ENCODE measurements at places on chromosomes 2 and 18. TPM values are rescaled to one million over a fixed set of nuclear protein-coding genes. Genes with fewer than 3 reads are reported as not detected.

DNA sequence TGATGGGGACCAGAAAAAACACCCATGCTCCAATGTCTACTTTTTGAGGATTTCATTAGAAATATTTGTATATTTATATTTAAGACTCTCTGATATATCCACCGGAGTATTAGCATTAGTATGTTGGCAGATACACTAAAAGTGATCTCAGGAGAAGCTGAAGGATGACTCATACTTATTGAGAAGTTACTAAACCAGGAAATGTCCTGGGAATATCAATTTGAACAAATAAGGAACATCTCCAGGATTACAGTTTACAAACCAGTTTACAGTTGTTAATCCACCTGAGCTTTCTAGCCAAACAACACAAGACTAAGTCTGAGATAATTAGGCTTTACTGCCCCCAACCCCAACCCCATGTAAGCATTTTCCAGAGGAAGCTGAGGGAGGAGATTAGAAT, 16.1 kb upstream of the DPP4 start:
- no peak overlapping the region for H3K27ac ChIP-seq
- H3K4me3 ChIP-seq, result no peak overlapping the region
- H3K36me3 ChIP-seq, result no peaks in the 10 kb centered on the region
- no peak for DNase-seq

DNA sequence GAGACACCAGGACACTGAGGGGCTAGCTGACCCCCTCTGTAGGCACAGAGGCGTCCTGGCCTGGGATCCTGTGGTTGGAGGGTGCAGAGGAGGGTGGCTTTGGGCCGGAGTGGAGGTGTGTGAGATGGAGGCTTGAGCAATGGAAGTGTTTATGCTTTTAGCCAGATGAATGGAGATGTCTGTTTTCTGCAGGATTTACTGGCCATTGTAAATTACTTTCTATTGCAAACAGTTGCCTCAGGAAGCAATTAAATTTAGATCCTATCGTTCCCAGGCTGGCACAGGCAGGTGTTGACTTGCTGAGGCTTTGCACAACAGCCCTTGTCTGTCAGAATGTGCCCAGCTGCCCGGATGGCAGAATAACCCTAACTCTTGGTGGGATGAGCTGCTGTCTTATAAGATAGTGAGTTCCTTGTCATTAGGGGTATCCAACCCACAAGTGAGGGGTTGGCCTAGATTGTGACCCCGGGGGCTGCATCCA, 1.8 kb upstream of the ARID5A start:
- H3K4me1 ChIP-seq, result peaks cover 43% of the 10 kb centered on the region
- H3K36me3 ChIP-seq, result no peaks in the 10 kb centered on the region
- no peak for DNase-seq
- H3K27ac ChIP-seq, result peak overlapping the region; percentile 79
- H3K27me3 ChIP-seq, result no peaks in the 10 kb centered on the region

DNA sequence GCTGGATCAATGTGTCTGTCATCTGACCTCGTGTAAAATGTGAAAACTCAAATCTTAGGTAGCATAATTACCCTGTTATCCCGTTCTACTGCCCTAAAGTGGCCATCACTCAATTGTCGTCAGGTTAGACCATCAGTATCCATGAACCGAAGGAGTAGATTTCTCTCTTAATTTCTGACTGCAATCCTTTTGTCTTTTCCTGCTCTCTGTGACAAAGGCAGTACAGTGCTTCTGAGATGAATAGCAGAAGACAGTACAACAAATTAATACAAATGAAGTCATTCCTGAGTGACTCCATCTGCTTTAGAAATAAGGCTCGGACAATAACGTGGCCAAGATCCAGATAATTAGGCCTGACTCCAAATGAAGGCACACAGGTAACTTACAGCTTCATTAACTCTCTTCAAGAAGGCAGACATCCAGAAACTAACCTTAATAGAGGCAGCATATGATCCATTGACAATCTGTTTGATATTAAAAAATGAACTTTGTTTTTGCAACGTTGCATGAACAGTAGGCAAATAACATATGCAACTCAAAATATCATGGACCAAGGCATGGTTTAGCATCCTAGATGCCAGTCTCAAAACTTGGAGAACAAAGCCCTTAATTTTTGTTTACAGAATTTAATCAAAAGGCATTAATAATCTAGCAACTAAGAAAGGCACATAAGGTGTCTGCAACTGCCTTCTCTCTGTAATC, 96.7 kb upstream of the CDH20 start:
- no peaks in the 10 kb centered on the region for H3K4me1 ChIP-seq
- H3K27me3 ChIP-seq, result no peaks in the 10 kb centered on the region
- DNase-seq, result no peak
- H3K36me3 ChIP-seq, result no peaks in the 10 kb centered on the region
- no peak overlapping the region for H3K27ac ChIP-seq

GRCh38 chr2:73290049-73290839, 3.1 kb downstream of the EGR4 start:
- peaks cover 35% of the 10 kb centered on the region for H3K27me3 ChIP-seq
- DNase-seq, result peak; percentile 33
- peaks cover 29% of the 10 kb centered on the region for H3K4me1 ChIP-seq
- H3K36me3 ChIP-seq, result no peaks in the 10 kb centered on the region
- H3K4me3 ChIP-seq, result peak overlapping the region; percentile 84

GRCh38 chr2:21489080-21489479, 365.3 kb downstream of the TDRD15 start:
- H3K27me3 ChIP-seq, result no peaks in the 10 kb centered on the region
- H3K4me1 ChIP-seq, result no peaks in the 10 kb centered on the region
- H3K4me3 ChIP-seq, result no peak overlapping the region
- no peaks in the 10 kb centered on the region for H3K36me3 ChIP-seq

DNA sequence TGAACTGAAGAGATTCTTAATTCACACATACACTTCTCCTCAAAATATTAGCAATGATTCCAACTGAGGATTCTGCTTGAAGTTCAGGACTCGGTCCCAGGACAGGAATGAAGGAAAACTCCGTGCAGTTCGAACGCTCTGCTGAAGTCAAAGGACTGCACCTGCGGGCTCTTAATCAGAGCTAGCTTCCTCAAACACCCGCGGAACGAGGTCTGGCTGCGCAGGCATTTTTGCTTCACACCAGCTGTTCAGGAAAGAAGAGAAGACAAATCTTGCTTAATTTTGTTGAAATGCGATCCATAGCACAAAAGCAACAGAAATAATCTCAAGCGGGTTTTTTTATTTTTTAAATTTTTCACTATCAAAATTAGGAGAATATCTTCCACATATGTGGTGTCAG, 175.6 kb downstream of the LAMA1 start:
- no peak overlapping the region for H3K27ac ChIP-seq
- H3K36me3 ChIP-seq, result no peaks in the 10 kb centered on the region
- no peak overlapping the region for H3K4me3 ChIP-seq
- H3K4me1 ChIP-seq, result no peaks in the 10 kb centered on the region
- H3K27me3 ChIP-seq, result peaks cover 11% of the 10 kb centered on the region
- DNase-seq, result no peak

DNA sequence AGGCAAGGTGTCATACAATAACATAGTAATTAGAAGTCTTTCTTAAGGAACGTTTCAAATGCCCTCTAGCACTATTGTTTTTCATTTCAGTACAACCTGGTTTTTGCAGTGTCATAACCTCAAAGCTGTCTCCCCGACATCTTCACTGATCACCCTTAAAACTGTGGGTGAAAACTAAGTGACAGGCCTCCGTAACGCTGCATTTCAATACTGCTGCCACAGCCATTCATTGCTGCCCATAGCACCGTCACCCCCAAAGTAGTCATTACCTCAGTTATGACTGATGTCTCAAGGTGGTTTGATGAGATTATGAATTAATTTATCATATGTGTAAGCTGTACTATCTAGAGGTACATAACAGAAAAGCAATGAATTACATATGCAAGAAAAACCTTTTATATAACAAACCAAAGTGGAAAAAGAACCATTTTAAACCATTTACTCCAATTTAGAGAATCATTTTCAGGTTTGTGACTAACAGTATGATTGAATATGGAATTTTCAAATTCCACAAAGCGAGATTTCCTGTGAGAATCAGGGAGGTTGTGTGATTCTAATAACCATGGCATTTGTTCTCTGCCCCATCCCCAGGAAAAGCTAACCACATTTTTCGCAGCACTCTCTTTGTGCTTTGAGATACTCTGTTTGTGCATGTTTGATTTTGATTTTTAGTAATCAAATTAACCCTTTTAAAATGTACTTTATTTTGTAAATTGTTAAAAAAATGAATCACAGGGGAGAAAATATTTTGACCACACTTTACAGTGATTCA, 263.0 kb downstream of the PTGR3 start:
- H3K27ac ChIP-seq, result peak overlapping the region; percentile 4
- no peaks in the 10 kb centered on the region for H3K27me3 ChIP-seq
- DNase-seq, result no peak
- H3K4me1 ChIP-seq, result peaks cover 39% of the 10 kb centered on the region
- H3K36me3 ChIP-seq, result no peaks in the 10 kb centered on the region

GRCh38 chr2:157364257-157364974, 38.8 kb upstream of the ERMN start:
- H3K27me3 ChIP-seq, result no peaks in the 10 kb centered on the region
- H3K4me1 ChIP-seq, result peaks cover 48% of the 10 kb centered on the region
- no peak for DNase-seq
- H3K27ac ChIP-seq, result peak overlapping the region; percentile 81
- H3K36me3 ChIP-seq, result peaks cover 11% of the 10 kb centered on the region

- no peak overlapping the region for H3K27ac ChIP-seq
- no peaks in the 10 kb centered on the region for H3K36me3 ChIP-seq
- peaks cover 63% of the 10 kb centered on the region for H3K27me3 ChIP-seq
- DNase-seq, result no peak
Measured at GRCh38 chr2:72914206-72914559, 3.1 kb upstream of the EMX1 start.

GRCh38 chr2:13611939-13612338, 895.2 kb downstream of the TRIB2 start:
- H3K4me3 ChIP-seq, result no peak overlapping the region
- H3K36me3 ChIP-seq, result no peaks in the 10 kb centered on the region
- no peak for DNase-seq
- no peak overlapping the region for H3K27ac ChIP-seq

SLC30A3 gene
- polyA plus RNA-seq, result 0.06 TPM

AP1S3 gene
- polyA plus RNA-seq, result 9.9 TPM

Measured in naive B cell (primary cell).